CD4-positive, alpha-beta T cell treated with Interleukin-6 at 100 ng/mL for 8 hours (primary cell): ENCODE measurements at places on chromosomes 3 and 15.

DNA sequence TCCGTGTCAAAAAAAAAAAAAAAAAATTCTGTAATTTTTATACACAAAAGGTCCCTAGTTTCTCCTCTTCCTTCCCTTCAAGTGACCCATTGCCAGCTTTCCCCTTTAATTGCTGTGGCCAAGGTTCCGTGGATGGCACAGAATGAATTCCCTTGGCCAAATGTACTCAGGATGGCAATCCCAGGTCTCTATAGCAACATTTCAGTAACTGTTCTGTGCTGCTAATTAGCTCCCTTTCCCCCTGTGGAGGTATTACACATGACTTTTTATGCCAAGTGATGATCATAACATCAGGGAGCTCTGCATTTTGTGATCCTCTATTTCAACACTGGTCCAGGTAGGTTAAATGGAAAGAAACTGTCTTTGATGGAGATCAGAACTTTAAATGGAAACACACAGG is at the start of gene OR4F6:
OR4F6 (plus strand) TSS at position 301 of the 400 bp plus-strand sequence. CDS start 2,211 bp downstream, outside the sequence.
- no peak for DNase-seq

- no peak for DNase-seq
Measured at GRCh38 chr15:94370936-94371285, 139.6 kb downstream of the MCTP2 start.

GRCh38 chr15:69751566-69751965 is 298.9 kb downstream of the RPLP1 start:
- no peak for DNase-seq

- no peak for DNase-seq
Measured at GRCh38 chr15:93289941-93290617, 201.1 kb upstream of the RGMA start.

- no peak for DNase-seq
Measured at GRCh38 chr3:192207239-192207638, 520.1 kb downstream of the FGF12 start.

- no peak for DNase-seq
Measured at GRCh38 chr3:130709671-130710070, 37.0 kb downstream of the PIK3R4 start.

GRCh38 chr3:165852191-165852590 is 15.0 kb upstream of the BCHE start:
- no peak for DNase-seq

- peak; percentile 64 for DNase-seq
Measured at GRCh38 chr15:41971089-41971894, 1.1 kb downstream of the EHD4 start.

DNA sequence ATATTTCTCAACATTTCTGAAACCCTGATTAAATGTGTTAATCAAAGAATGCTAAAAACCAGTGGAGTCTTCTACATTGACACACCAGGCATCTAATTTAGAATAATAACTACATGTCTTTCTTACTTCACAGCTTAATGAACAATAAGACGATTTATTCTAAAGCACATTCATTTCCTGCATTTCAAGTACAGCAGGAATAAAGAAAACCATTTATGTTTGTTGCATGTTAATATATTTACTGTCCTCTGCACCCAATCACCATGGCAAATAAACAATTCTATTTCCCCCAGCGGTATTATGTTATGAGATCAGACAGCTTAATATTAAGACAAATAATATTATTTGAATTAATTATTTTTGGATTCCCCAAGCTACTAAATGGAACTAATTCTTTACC is 1336.3 kb upstream of the CADM2 start:
- DNase-seq, result no peak
